Fibroblast of upper back skin (primary cell): ENCODE measurements at places on chromosomes 6 and 20.

DNA sequence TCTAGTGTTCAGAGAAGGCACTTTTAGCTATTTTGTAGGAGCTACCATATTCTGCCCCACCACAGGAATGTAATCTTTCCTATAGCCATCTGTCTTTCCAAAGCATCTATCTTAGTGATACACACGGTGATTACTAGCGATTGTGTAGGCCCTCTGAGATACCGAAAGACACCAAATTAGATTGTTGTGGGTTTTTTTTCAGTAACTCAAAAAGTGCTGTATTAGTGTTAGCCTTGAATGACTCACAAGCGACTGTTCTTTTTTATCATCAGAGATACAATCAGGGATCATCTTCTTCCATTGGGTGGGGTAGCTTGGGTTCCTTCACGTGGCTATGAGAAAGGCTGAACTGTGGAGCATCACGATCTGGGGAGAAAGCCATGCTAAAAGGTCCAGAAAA lies 160.2 kb downstream of the MTFR2 start:
- peak; percentile 52 for DNase-seq

GRCh38 chr20:2708665-2709064 lies 16.1 kb downstream of the EBF4 start:
- no peak for DNase-seq

DNA sequence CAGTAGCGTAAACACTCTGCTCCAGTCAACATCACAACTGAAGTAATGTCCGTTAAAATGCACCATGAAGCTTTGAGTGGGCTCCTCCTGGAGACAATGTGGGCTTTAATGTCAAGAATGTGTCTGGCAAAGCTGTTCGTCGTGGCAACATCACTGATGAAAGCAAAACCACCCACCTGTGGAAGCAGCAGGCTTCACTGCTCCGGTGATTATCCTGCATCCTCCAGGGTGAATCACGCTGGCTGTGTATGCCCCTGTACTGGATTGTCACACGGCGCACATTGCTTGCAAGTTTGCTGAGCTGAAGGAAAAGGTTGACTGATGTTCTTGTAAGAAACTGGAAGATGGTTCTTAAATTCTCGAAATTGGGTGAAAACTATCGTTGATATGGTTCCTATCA lies 128.5 kb downstream of the MOXD1 start:
- DNase-seq: no peak

GRCh38 chr6:159829526-159829925 lies 29.4 kb downstream of the PNLDC1 start:
- peak; percentile 33 for DNase-seq

- DNase-seq: peak; percentile 45
These were observed 52.4 kb upstream of the IPCEF1 start for GRCh38 chr6:154408891-154409500.

- DNase-seq: no peak
These were observed 5.5 kb downstream of the CPXM1 start for GRCh38 chr20:2794866-2795447.

GRCh38 chr6:159229651-159230051 lies 60.5 kb downstream of the FNDC1 start:
- DNase-seq: no peak

DNA sequence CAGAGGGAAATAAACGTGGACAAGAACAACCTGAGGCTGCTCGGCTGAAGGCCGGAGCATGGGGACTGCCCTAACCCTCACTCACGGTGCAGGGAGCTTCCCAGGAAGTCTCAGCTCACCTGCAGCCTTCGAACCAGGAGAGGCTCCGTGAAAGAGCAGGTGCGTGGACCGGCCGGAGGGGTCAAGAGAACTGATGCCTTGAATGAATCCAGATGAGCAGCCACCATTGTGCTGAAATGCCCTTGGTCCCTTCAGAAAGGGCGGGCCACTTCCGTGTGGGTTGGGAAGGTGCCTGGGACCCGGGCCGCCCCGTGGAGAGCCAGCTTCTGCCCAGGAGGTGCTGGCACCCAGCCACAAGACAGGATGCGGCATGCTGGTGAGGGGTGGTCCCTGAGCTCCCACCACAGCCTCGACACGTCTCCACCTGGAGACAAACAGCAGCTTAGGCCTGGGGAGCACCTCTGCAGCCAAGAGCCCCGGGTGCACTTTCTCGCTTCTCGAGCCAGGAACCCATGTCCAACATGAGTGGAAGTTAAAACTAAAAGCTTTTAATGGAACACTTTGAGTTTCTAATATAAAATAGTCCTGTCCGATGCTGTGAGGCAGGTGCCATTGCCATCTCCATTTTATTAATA lies 83.5 kb downstream of the TTLL2 start:
- no peak for DNase-seq

DNA sequence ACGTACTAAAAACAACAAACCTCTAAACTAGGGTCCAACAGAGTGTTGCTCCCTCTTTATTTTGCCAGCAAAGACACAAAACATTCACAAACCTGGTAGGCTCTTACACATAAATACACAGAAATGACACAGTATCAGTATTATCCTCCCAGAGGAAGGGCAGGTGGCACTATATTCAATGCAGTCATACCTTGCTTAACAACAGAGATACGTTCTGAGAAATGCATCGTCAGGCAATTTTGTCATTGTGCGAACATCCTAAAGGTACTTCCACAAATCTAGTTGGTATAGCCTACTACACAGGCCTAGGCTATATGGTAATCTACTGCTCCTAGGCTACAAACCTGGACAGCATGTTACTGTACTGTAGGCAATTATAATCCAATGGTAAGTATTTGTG lies 9.6 kb downstream of the ZBTB2 start:
- DNase-seq: no peak

- DNase-seq: no peak
These were observed 67.1 kb downstream of the ESF1 start for GRCh38 chr20:13717631-13718044.

DNA sequence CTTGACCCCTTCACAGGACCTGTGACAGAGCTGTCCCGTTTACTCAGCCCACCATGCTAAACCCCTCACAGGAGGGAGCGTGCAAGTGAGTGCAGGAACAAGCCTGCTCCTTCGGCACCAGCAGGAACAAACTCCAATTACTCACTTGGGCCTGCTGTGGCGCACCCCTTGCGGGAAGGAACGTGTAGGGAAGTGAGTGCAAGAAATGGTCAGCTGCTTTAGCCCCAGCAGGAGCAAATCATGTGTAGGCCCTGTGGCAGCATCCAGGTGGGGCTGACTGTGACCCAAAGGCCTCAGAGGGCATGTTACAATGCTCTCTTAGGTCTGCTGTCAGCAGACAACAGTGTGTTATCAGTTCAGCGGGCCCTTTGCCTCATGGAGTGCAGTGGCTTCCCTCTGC lies 574.4 kb downstream of the PRKN start:
- no peak for DNase-seq

DNA sequence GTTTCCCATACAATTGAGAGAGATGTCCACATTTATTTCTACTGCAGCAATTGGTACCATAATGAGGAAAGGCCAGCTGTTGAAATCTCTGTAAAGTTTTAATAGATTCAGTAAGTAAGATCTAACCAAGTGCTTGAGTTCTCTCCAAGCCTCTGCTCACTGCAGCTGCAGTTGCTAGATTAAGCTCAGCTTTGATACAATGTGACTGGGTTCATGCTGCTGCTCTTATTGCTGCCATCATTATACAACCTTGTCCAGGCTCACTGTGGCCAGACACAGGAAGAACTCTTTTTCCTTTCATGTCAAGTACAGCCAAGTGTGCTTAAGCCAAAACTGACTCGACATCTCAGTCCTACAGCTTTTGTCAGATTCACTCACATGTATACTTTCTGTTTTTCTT lies 423.5 kb downstream of the GJA1 start:
- no peak for DNase-seq

DNA sequence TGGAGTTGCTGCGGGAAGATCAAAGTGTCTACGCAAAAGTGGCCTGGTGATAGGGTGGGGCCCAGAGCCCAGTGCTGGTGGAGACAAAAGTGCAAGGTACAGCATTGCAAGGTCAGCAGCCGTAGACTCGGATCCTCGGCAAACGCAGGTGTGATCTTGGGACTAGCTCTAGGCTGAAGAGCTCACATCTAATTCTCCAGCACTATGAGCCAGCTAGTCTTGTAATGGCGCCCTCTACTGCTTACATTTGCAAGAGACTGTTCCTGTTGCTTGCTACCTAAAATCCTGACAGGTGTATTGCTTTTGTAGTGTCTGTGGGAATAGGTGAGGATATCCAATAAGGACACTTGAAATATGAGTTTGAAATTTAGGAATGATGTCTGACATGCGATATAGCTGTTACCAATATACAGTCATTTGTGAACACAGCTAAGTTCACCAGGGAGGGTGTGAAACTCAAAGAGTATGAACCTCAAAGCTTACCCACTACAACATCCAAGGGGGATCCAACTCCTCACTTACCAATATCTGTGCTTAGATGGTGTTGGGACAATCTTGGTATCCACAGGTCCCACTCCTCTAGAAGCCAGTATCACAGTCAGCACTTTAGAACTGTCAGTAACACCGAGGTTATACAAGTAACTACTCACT lies 58.4 kb downstream of the PDE7B start:
- DNase-seq: peak; percentile 16

GRCh38 chr6:30857549-30857948 lies 26.8 kb upstream of the DDR1 start:
- DNase-seq: no peak
